GM13977 (cell line): ENCODE measurements at places on chromosomes 5 and 9.
A peak's percentile ranks its signal among the peaks of the same experiment; 100 is the strongest.

DNA sequence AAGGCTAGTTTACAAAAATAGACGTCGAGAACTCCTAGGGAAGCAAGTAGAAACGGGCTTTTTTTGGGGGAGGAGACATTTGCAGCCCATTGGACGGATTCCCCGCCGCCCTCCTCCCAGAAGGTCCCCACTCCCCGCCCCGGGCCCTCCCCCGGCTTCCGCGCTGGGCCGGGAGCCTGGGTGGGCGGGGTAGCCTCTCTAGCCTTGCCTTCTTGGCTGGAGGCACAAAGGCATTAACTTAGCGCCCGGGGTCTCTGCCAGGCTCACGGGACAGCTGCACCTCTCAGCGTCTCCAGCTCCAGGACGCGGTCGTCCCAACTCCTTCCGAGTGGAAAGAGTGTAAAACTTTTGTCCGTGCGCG, at the start of gene DMRTA1:
TSS of gene DMRTA1 (plus strand) at position 236 of the 361 bp plus-strand sequence. CDS start 242 bp downstream, outside the sequence.
- peak; percentile 34 for DNase-seq

- no peak for DNase-seq
Observed at GRCh38 chr9:8531826-8532415, 732.3 kb upstream of the DMAC1 start.

- no peak for DNase-seq
Observed at GRCh38 chr9:119792242-119792641, 423.0 kb upstream of the BRINP1 start.

- no peak for DNase-seq
Observed at GRCh38 chr5:103587185-103587748, 24.7 kb upstream of the NUDT12 start.

- DNase-seq, result no peak
Observed at GRCh38 chr5:159215886-159216285, 6.5 kb upstream of the RNF145 start.

DNA sequence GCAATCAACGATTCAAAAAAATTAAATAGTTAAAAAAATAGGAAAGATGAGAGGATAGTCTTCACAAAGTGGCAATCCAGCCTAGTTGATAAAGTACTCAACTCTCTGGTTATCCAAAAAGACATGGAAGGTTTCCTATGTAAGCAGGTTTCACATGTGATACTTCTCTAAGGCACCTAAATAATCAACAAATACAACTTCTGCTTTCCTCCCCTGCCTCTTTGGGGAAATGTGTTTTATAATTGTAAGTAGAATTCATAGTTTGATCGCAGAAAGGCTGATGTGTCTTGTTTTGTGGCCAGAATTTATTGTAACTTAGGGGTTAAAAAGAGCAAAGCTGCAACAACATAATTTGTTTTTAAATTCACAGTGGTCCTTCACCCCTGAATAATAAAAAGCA, 855.5 kb upstream of the DMAC1 start:
- DNase-seq, result no peak

- DNase-seq, result no peak
Observed at GRCh38 chr5:180098526-180098925, 27.0 kb upstream of the RNF130 start.
